RKO (cell line): ENCODE measurements at places on chromosomes 11 and 22.
A peak's percentile ranks its signal among the peaks of the same experiment; 100 is the strongest.

- no peak for DNase-seq
Measured at GRCh38 chr11:1824221-1825038, 10.4 kb upstream of the SYT8 start.

- no peak for DNase-seq
Measured at GRCh38 chr11:79062814-79063762, 377.7 kb downstream of the TENM4 start.

GRCh38 chr11:3962406-3962840 lies 107.0 kb downstream of the STIM1 start:
- DNase-seq, result no peak

GRCh38 chr11:86196913-86197312 lies 47.6 kb upstream of the EED start:
- no peak for DNase-seq

GRCh38 chr11:18243783-18244362 lies 4.6 kb downstream of the SAA2 start:
- DNase-seq, result peak; percentile 80

DNA sequence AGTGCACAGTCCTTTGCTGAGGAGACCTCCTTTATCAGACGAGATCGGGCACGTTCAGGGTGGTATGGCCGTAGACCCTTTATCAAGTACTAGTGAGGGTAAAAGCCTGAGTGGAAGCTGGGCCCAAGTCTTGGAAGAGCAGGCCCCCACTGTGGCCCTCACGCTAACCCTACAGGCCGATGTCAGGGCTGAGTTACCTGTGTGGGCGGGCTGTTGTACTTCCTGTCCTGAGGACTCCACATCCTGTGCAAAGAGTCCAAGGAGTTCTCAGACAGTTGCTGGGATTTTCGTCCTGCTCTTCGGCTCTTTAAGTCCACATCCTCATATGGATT lies 34.9 kb downstream of the RPL27A start:
- no peak for DNase-seq

GRCh38 chr11:29627541-29627940 lies 389.3 kb downstream of the KCNA4 start:
- no peak for DNase-seq

GRCh38 chr11:112548641-112549040 lies 288.0 kb upstream of the PLET1 start:
- DNase-seq, result no peak

DNA sequence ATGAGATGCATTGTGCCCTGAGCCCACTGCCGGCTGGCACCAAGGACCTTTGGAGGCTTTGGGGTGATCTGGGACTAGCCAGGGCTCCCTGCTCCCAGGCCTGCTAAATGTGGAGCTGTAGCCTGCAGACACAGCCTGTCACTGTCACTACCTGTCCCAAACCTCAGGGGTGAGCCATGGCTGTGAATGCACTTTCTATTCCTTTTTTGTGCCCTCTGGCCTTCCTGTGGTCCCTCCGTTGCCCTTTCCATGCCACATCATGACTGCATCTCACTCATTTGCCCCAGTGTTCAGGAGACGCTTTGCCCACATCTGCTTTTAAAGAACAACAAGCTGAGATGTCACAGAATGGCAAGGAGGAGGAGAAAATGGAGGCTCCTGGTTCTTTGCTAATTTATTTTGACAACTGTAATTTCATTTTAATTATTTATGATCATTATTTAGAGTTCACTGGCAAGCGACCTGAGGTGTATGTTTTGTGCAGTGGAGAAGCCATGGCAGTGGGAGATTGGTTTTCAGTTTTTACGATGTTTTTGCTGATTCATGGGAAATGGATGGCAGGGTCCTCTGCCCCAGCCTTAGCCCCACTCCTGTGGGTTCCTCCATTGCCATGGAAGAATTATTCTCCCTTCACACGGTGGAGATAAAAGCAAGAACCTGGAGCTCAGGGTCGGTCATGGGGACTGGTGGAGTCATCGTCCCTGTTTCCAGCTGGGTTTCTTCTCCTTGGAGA lies 69.2 kb downstream of the TSPAN18 start:
- no peak for DNase-seq

DNA sequence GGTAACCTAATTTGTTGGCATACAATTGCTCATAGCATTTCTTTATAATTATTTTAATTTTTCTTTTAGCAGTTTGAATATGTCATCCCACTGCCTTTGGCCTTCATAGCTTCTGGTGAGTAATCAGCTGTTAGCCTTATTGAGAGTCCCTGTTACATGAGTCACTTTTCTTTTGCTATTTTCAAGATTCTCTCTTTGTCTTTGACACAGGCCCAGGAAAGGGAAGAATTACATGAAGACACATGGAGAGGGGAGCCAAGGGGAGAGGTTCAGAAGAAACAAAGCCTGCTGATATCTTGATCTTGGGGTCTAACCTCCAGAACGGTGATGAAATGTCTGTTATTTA lies 418.2 kb downstream of the METTL15 start:
- peak; percentile 31 for DNase-seq

- no peak for DNase-seq
Measured at GRCh38 chr11:21411104-21411503, 741.7 kb downstream of the NELL1 start.

- DNase-seq, result no peak
Measured at GRCh38 chr11:75810637-75811390, 4.2 kb upstream of the UVRAG start.

DNA sequence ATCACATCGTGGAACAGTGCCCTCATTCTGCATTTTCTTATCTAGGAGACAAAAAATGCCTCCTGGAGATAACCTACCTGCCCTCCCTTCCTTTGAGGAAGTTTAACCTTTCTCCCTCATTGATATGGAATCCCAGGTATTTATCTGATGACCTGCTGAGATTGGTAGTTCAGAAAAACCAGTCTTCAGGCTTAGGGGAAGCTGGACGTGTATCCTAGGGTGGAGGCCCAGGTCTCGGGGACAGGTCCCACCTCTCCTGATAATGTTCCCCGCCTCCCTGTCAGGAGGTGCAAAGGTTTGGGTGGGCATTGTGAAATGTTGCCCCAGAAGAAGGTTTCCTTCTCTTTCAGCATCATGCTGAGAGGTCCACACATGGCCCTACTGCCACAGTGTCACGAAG lies 186.9 kb upstream of the NAV2 start:
- DNase-seq, result no peak

GRCh38 chr11:132347156-132348090 lies 977.0 kb downstream of the NTM start:
- DNase-seq, result no peak

DNA sequence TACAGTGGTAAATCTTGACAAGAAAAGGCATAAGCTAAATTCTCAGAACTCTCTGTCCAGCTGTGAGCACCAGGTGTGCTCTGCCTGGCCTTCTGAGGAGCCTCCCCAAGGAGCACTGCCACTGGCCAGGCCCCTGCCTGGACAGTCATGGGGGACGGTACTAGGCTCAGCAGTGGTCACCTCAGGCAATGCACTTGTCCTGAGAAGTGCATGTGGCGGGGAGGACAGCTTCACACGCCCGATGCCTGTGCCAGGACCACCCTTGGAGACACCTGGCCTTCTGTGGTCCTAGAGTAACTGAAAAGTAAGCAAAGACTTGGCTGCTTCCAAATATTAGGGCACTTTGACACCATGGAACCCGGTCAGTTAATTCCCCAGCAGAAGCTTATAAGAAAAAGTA lies 28.6 kb upstream of the SCGB1A1 start:
- DNase-seq, result no peak

- no peak for DNase-seq
Measured at GRCh38 chr11:3984896-3985295, 109.7 kb upstream of the RRM1 start.

- DNase-seq, result peak; percentile 58
Measured at GRCh38 chr22:36398601-36399471, 11.1 kb upstream of the MYH9 start.

GRCh38 chr22:50238755-50239154 lies 6.1 kb downstream of the TUBGCP6 start:
- no peak for DNase-seq

- no peak for DNase-seq
Measured at GRCh38 chr22:29596408-29596807, 7.0 kb upstream of the NF2 start.

- DNase-seq, result no peak
Measured at GRCh38 chr11:64742087-64742888, 1.7 kb downstream of the RASGRP2 start.

DNA sequence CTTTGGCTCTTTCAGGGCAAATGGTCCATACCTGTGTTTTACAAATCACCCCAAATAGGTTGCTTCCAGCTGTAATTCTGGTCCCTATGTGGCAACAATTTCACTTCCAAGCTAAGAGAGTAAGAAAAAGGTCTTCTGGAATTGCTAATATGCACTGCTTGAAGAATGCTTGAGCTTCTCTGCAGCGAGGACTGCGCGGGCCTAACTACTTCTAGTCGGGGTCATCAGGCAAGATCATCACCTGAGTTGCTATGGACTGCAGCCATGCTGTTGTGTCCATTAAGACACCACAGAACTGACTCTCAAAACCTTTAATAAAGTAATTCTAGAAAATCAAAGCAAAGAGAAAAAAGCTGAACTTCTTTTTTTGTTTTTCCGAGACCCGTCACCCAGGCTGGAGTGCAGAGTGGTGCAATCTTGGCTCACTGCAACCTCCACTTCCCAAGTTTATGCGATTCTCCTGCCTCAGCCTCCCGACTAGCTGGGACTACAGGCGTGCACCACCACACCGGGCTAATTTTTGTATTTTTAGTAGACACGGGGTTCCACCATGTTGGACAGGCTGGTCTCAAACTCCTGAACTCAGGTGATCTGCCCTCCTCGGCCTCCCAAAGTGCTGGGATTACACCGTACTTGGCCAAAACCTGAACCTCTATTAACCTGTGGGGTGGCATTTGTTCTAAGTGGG lies 2.2 kb downstream of the JOSD1 start:
- no peak for DNase-seq

DNA sequence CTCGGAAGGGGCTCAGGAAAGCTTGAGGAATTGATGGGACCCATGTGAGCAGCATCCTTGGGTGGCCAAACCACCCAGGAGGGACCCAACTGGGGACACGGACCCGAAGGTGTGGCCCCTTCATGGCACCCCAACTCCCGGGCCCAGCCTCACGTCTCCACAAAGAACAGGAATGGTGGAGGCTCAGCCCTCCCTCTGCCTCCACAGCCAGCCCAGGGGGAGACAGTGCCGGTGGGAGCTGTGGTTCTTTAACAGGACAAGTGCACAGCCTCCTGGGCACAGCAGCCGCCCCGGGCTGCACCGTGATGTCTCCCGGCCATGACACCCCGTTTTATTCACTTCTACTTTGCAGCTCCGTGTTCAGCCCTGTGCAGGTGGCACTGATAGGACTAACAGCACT lies 587.2 kb downstream of the BRD1 start:
- no peak for DNase-seq

GRCh38 chr11:61873588-61874376 lies 17.6 kb downstream of the FADS3 start:
- no peak for DNase-seq

- DNase-seq, result no peak
Measured at GRCh38 chr22:36522662-36523061, 6.3 kb downstream of the EIF3D start.

- no peak for DNase-seq
Measured at GRCh38 chr11:113457784-113458183, 17.4 kb downstream of the DRD2 start.

- DNase-seq, result no peak
Measured at GRCh38 chr11:67026941-67027340, 4.0 kb downstream of the SYT12 start.

- peak; percentile 16 for DNase-seq
Measured at GRCh38 chr11:82901922-82902485, 468 bp downstream of the DDIAS start.

GRCh38 chr22:43266076-43266475 lies 77.1 kb downstream of the SCUBE1 start:
- no peak for DNase-seq

DNA sequence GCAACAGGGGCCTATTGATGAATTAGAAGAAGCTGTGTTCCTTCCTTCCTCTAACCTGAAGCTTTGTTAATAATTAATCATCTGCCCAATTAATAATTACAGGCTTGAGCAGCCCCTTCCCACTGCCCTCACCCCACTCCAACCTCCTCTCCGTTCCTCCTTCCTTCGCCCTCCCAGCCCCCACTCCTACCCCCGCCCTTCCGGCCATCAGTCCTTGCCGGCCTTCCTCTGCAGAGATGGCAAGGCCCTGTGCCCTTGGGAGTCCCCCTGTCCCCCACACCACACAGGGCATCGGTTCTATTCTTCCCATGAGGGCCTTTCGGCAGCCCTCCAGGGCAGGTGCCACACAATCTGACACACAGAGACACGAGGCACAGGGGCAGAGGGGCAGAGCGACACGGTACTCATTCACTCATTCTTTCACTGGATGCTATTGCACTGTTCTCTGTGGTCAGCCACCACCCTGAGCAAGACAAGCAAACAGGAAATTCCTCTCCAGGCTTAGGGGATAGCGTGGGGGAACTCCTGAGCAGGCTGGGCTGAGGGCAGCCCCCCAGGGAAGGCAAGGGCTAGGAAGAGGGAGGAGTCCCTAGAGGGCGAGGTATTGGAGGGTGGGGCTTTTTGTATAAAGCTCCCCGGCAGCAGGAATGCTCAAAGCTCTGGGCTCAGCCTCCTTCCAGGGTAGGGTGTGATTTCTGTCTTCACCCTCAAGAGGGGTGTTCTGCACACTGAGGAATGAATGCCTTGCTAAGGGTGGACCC lies 14.7 kb downstream of the MGAT3 start:
- no peak for DNase-seq

DNA sequence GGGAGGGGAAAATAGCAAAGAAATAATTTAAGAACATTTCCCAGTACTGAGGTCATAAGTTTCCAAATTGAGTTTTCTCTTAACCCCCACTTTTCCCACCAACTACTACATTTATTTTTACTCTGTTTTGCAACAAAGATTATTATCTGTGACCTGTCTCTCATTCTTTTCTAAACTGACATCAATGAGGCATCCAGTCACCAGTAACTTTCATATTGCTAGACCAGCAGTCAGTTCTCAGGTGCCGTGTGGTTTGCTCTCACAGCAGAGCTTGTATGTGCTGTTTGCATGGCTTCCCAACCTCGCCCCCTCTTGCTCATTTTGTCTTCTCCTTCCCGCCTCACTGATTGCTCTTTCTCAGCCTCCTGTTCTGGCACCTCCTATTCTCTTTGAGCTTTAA lies 1091.3 kb downstream of the TBC1D22A start:
- DNase-seq, result no peak

DNA sequence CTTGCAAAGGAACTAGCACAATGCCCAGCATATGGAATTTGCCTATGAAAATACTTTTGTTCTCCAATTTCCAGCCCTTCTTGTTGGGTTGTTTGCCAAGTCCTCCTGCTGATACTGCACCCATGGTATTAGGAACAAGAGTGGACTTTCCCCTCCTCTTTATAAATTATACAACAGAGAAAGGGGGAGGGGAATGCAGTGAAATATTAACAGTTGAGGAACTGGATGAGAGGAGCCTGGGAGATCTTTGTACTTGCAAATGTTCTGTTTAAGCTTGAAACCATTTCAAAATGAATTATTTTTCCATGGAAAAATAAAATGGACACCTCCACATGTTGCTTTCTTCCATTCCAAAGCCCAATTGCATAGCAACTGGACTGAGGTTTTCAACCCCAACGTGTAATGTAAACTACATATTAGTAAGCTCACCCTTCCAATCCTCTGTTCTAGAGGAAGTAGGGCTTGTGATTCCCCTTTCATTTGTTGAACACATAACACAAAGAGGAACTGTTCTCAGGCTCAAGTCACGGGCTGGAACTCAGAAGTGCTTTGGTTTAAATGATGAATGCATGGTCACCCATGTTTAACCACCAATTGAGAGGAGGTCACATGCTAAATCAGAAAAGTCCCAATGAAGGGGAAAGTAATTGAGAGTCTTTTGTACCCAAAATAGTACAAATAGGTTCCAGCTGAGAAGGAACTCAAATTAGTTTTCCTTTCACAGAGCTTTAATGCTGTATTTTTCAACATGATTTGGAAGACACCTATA lies 66.2 kb upstream of the ZC3H12C start:
- DNase-seq, result no peak

GRCh38 chr11:2664376-2664775 lies 35.4 kb downstream of the KCNQ1OT1 start:
- DNase-seq, result no peak
